Hindlimb muscle (tissue), 1 donor: ENCODE measurements at places on chromosomes 3 and 15. TPM values are rescaled to one million over a fixed set of nuclear protein-coding genes. Genes with fewer than 3 reads are reported as not detected.
A peak's percentile ranks its signal among the peaks of the same experiment; 100 is the strongest.

DNA sequence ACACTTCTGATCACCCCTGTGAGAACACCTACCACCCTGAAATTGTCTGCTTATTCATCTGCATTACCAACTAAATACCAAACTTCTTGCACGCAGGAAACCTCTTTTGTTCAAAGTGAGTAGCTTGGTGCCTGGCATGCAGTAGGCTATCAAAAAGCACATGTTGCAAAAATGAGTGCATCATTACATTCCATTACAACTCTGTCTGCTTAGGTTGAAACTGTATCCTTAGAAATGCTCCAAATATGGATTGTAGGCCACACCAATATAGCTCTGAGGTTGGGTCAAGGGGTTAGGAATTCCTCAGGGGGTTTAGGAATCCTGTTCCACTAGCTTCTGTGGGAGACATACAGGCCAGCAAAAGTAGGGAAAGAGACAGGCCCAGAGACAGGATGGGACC lies 107.2 kb downstream of the THRB start:
- no peak for DNase-seq

DNA sequence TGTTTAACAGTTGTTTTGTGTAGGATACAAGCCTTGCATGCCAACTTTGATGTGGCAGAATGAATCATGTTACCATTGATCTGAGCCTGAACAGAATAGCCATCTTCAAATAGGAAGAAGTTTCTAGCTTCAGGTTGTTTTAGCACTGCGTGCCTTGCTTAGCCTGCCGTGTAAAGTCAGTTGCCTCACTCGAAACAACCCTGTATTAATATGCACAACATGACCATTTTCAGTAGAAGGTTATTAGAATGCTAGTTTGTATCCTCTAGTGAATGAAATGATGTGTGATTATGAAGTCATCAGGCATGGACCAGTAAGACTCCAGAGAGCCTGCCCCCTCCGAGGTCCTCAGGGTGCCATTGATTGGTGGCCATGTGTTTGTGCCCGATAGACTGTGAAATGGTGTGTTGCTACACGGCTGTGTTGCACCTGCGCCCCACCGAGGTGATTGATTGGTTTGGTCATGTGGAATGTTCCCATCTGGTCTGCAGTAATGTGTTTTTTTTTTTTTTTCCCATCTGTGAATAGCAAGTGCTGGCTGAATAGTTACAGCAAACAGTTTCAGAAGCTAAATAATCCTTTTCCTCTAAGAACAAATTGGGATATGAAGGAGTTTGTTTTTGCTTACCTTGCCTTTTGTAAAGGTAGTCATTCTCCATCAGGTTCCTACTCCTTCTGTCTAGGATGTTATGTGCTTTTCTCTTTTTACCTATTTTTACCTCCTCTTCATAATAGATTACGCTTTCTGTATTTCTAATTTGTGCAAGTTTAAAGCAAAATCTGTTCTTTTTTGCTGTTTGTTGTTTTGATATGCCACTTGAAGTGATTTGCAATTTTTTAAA lies 214.9 kb downstream of the TCF12 start:
- DNase-seq = no peak

DNA sequence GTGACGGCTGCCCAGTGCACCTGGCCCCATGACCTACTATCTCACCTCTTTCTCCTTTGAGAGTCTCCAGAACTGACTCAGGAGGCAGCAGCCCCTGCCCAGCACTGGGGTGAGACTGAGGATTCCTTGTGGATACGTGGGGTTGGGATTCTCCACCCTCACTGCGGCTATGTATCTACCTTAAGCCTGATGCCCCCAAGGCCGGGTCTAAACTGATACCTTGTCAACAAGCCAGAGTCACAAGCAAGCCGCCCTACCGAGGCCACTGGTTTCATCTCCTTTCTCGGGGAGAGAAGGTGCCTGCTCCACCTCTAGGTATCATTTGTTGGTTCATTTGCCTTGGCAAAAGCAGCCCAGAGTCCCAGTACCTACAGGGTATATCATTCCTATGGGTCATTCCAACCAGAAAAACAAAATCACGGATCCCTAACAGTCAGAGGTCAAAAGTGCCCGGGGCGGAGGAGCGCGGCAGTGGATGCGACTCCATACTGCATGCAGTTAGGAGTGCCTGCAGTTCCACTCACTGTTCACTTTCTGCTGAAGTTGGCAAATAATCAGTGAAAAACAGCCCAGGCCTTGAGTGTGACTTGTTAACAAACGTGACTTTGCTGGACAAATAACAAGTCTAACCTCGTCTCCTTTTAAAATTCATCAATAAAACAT lies 47.5 kb downstream of the ABTB1 start:
- no peak for DNase-seq

DNA sequence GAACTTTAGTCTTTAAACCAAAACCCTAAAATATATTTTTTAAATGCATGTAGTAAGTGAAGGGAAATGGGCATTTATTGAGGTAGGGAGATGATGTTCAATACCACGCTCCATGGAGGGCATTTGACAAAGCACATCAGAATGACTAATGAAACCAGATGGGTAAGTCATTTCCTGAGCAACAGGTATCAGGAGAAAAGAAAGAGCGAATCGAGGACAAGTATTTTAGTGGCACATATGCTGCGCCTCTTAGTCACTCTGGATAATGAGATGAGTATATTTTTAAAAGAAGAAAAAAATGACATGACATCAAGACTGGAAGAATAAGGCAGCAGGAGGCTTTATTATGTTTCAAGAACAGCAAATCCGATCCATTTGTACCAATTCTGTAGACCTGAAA lies 129.0 kb upstream of the ARHGEF3 start:
- DNase-seq = no peak

DNA sequence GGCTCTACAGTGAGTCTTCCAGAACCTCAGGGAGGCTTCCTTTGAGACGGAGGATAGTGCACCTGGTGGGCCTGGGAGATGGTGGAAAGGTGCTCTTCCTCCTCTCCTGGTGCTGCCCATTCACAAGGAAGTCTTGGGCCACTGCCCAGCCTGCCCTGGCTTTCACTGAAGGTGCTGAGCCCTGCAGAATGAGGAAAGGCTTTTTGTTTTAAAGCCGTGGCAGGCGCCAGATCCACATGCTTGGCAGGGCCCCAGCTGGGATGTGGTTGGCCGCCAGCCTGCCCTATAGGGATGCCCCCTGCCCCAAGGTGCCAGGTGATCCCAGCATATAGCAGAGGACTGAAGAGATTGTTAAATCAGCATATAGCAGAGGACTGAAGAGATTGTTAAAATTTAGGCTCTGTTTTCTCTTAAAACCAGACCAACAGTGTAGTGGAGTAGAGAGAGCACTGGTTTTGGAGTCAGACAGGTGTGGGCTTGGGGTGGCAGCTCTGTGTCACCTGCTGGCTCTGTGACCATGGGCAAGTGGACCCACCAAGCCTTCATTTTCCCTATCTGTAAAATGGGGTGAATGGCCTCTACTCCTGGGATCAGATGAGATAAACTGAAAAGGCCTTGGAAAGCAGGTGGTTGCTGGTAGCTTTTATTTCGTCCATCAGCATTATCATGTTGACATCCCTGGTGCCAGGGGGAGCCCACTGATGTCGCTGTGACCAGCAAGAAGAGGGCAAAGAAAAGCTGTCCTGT lies 53.3 kb downstream of the SLC6A6 start:
- DNase-seq = no peak

- DNase-seq = no peak
Observed at GRCh38 chr15:67064607-67065530, 533 bp upstream of the SMAD3 start.

DNA sequence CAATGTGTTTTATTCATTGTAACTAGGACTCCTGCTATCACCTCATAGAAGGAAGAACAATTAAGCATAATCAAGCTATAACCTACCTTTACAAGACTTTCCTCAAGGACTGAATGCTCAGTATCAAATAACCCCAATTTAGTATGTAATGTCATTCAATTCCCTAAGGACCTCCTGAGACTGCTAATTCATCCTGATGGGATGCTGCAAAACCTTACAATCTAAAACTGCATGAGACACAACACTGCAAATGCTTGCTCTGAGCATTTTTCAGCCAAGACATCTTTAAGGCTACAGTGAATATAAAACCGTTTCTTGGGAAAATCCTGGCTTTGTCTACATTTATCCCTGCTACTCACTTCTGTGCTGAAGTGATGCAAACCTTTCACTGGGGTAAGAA lies 69.9 kb downstream of the RYK start:
- DNase-seq = no peak

- DNase-seq = no peak
Observed at GRCh38 chr3:137174514-137174913, 216.7 kb downstream of the IL20RB start.

TNFAIP8L3 gene
- polyA plus RNA-seq = 1.5 TPM

DNA sequence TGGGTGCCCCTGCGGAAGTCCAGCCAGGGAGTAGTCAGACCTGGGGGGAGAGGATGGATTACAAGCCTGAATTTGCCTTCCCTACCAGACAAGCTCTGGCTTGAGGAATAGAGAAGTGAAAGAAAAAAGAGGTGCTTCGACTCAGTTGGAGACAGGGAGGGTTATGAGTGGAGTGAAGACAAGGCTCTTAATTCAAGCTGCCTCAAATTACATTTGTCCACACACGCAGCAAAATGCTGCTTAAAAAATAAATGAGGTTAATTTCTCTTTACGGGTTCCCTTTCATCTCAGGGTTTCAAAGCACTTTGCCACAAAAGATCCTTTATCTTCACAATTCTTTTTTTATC lies 49.0 kb upstream of the SLC4A7 start:
- no peak for DNase-seq

DNA sequence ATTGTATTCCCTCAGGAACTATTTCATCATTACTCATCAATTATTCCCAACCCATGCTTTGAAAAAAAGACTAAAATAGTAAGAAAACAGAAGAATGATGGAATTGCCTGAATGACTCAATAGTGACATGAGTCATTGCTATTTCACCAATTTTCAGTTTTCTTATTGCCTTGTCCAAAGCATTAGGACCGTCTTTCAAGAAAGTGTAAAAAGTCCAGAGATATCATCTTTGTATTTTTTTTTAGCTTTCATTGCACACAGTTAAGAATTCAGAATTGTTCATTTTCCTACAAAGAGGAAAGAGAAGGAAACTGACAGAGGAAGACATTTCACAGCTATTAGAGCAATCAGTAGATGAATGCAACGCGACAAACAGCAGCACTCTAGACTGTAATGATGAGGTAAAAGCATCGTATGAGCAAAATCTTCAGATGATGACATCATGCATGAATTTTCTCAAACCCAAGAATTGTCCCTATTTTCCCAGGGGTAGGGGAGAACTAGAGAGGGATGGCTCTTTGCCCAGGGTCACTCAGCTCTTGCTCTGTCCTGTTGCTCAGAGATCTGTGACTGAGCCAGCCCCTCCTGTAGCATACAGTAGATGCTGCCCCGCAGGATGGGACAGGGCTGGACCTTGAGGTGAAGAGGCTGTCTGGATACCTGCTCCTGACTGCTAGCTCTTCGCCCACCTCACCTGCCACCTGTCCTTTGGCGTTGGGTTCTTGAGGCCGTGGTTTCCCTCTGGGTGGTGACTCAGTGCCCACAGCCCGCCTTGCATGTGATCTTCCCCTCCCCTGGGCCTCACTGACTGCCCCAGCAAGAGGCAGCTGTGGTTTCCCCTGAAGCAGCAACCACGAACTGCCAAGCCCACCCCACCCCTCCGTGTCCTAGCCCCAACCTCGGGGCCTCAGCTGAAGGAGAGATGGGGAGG lies 84.8 kb downstream of the PPCDC start:
- DNase-seq = no peak

GRCh38 chr3:182133752-182134151 lies 422.0 kb downstream of the SOX2 start:
- DNase-seq = no peak

DNA sequence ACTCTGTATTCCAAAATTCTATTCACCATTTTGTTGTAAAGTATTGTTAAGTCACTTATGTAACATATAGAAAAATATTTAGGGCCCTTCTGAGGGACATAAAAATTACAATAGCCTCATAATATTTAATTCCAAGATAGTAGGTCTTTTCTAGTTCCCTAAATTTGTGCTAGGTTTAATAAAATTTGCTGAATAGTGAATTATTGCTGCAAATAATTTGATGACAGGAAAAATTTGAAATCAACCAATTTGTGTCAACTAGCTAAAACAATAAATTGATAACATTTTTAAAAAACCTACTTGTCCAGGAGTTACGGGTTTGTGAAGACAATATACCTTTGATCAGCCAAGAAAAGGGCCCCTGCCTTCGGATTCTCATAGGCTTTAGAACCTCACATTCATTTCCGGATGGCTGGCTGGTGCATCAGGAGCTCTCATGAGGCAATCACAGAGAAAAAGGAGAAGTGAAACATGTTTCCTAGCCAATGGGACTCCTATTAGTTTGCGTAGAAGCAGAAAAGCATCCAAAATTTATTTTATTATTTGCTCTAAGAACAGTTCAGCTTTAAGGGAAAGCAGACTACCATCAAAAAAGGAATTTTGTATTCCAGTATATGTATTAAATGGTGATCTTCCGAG lies 177.2 kb downstream of the LRRC3B start:
- no peak for DNase-seq

DNA sequence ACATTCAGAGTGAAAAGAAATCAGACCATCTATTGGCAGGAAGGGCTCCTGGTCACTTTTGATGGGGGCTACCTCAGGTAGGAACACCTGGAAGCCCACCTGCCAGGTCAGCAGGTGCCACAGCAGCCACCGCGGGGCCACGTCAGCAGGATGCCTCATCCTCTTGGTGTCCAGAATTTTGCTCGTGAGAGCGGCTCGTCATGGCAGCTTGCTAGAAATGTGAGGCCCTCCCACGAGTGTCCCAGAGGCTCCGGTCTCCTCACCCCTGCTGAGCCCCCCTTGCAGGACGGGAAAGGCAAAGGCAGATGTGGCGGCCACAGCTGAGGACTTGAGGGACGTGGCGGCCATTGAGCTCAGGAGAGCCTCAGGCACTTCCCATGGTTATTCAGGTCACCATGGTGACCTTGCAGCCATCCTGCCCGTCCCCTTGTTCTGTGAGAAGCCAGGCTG lies 129.4 kb downstream of the LRRK1 start:
- DNase-seq = no peak

ZPLD1 gene
- polyA plus RNA-seq = not detected

- no peak for DNase-seq
Observed at GRCh38 chr15:80689716-80690115, 5.4 kb upstream of the ABHD17C start.

- DNase-seq = no peak
Observed at GRCh38 chr15:79290642-79291275, 8.2 kb downstream of the ANKRD34C start.

GRCh38 chr3:134190250-134190649 lies 60.4 kb downstream of the RYK start:
- DNase-seq = no peak

FANCD2OS gene
- not detected for polyA plus RNA-seq

- DNase-seq = peak; percentile 36
Observed at GRCh38 chr3:189824629-189825312, 193.6 kb downstream of the TP63 start.

GRCh38 chr15:66394472-66394871 lies 7.8 kb downstream of the MAP2K1 start:
- no peak for DNase-seq

GRCh38 chr3:156819842-156820691 lies 6.1 kb upstream of the LEKR1 start:
- no peak for DNase-seq
